SK-N-SH treated with all-trans-retinoic acid at 6 μM for 48 hours (cell line): ENCODE measurements at places on chromosomes 1 and 21.

DNA sequence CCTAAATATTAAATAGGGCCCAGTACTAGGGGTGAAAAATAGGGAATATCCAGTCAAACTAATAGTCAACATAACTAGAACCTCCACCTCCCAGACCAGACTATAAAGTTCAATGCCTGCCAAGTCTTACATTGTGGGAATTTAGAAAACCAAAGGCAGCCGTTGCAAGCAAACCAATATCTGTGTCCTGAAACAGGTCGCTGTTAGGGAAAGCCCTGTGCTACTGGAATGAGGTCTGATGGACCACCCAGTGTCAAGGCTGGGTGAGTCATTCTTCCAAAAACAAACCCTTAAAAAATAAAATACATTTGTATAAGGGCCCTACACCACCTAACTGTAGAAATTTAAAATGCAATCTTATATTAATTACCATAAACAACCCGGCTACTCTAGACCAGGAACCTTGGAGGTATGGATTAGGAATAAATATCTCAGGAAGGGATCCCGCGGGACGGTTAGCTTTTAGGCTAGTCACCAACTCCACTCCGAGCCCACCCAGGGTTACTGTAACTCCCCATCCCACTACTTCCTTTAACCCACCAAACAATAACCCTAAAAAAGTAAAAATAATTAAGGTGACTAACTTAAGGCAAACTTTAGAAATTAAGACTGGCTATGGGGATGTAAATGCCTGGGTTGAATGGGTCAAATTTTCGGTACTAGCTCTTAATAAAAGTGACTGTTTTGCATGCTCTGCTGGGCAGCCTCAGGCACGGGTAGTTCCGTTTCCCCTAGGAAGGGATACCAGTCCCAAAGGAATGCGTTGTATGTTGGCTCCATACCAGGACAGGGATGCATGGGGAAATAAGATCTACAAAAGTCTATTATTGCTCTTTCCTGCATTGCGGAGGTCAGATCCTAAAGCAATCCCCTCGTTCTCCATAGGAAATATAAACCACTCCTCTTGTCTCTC is 65.4 kb upstream of the TLR5 start:
- no peak for ATAC-seq

DNA sequence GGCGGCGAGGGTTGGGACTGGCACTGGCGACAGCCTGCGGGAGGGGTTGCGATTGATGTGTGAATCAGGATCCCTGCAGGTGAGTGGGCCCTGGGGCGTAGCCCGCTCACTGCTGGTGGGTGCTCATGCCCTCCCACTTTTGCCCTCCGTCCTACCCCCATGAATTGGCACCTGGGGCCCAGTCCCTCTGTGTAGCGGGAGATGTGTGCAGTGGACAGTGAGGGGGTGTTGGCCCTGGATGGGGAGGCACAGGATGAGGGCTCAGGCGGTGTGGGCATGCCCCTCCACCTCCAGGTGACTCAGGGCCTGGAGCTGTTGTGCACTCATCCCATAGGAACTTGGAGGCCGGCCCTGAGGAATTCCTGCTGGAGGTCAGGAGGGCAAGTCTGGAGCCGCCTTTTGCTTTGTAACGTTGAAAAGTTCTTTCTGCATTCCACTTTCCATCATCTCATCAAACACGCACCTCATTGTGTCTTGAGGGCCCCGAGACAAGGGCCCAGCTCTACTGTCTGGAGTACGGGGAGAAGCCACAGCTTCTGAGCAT is 3.0 kb downstream of the PEAR1 start:
- ATAC-seq, result peak; percentile 81

GRCh38 chr1:30952098-30952497 is 43.5 kb upstream of the SDC3 start:
- no peak for ATAC-seq

GRCh38 chr21:38993561-38993960 is 187.8 kb downstream of the ETS2 start:
- peak; percentile 82 for ATAC-seq

- ATAC-seq, result no peak
These were observed 270.4 kb downstream of the KCNJ6 start for GRCh38 chr21:37645848-37646247.

DNA sequence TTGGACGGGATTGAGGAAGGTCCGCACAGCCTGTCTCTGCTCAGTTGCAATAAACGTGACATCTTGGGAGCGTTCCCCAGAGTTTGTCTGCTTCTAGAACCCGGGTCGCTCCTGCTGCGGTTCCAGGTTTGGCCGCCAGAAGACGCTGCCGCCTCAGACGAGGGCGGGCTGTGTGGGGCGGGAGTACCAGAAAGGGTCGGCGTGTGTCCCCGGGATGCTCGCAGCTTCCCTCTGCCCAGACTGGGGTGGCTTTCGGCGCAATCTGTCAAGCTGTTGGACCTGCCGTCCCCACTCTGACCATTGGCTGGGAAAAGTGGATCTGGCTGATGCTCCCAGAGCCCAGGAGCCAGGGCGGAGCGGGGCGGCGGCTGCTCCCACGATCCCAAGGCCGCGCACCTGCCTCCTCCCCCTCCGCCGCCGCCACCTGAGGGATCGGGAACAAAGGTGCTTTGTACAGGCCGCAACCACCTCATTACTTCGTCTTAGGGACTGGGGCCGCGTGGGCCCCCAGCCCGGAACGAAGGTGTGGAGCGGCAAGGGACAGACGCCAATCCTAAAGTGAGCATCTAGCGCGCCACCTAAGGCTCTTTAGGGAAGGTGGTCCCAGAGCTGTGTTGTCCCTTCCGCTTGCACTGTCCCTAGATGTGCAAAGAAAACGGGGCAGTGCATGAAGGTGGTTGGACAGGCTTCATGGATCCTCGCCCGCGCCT is 683 bp upstream of the EFNA4 start:
- ATAC-seq, result no peak

DNA sequence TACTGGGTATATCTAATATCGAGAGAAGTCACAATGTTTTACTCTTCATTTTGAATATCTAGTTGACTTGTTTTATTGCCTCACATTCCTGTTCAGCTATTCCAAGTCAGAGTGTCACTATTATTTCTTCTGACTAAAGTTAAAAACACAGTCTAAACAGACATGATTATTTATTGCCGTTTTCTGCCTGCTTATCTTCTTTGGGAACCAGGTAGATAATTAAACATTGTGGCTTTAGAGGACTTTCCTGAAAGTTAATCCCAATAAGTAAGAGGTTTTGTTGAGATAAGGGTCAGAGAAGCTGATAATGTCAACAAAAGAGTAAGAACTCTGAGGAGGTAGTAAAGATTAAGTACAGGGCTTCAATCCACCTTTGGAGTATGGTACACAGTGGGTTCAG is 53.8 kb downstream of the PCNX2 start:
- ATAC-seq, result no peak
